ENCODE measurements at places on chromosomes 7 and 10.

- DNase-seq, result no peak
These were observed 183.6 kb downstream of the PFKFB3 start for GRCh38 chr10:6386346-6386745.

DNA sequence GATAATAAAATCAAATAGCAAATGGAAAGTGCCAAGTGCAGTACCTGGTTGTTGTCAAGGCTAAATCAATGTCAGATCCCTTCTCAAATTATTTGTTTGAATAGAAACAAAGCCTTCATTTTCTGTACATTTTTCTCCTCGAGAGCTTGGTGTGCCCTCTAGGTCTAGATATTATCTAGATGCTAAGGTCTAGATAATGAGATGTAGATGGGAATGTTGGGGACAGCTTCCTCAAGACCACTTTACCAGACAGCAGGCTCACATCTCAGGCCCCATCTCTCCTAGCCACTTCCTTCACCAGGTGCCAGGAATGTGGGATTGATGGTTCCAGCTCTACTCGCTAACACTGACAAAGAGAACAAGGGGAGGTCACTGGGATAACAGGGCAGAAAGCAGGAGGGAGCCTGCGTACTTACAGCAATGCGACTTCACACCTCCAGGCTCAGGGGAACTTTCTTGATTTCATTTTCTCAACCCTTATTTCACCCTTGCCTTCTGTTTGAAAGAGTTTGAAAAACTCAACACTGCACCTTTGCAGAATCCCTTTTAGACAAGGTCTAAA, 451.4 kb upstream of the VSTM2A start:
- DNase-seq, result no peak

GRCh38 chr7:117043108-117043825, 90.0 kb downstream of the ST7 start:
- DNase-seq, result no peak

DNA sequence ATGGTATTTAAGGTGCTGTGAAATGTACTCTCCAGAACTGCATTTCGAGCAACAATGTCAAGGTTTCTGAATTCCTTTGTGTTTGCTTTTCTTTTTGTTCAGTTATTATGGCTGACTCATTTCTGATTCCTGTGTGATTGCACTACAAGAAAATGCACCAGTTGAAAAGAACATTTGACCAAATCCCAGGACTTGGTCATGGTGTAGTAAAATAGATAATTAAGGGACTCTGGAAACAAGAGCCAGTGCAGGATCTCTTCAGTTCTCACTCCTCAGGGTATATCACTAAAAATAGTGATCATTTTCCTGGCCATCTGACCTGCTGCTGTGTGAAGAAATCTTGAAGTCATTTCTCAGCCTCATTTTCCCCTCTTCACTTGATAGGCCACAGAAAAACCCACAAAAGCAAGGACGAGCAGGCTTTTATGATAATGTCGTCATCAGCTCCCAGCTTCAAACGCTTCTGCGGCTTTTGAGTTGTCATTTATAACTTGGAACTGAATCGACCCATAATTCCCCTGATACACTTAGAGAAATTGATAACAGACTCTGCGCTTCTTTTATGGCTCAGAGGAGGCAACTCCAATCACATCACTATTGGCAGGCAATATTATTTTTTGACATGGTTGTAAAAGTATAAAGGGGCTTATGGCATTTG, 274.7 kb downstream of the HDAC9 start:
- DNase-seq, result no peak

- no peak for DNase-seq
These were observed 33.3 kb upstream of the AP5Z1 start for GRCh38 chr7:4742051-4742573.

- DNase-seq, result no peak
These were observed 39.9 kb upstream of the AGK start for GRCh38 chr7:141511316-141511675.

- no peak for DNase-seq
These were observed 92.1 kb downstream of the CABCOCO1 start for GRCh38 chr10:61754587-61755550.

DNA sequence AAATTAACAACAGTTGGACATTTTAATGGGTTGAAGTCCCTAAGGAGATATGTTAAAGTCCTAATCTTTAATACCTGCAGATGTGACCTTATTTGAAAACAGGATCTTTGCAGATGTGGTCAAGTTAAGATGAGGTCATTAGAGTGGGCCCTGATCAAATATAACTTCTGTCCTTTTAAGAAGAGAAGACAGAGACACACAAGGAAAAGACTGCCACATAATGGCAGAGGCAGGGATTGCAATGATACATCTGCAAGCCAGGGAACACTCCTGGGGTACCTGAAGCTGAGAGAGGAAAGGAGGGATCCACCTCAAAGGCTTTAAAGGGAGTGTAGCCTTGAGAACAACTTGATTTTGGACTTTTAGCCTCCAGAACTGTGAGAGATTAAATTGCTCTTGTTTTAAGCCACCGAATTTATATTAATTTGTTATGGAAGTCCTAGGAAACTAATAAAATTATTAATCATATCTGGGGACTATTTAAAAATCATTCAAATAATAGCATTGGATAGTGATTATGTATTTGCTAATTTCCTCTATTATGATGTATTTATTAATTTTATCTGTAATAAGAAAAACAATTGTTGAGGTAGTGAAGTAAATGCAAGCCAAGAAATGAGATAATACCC, 700.0 kb upstream of the PCDH15 start:
- no peak for DNase-seq

DNA sequence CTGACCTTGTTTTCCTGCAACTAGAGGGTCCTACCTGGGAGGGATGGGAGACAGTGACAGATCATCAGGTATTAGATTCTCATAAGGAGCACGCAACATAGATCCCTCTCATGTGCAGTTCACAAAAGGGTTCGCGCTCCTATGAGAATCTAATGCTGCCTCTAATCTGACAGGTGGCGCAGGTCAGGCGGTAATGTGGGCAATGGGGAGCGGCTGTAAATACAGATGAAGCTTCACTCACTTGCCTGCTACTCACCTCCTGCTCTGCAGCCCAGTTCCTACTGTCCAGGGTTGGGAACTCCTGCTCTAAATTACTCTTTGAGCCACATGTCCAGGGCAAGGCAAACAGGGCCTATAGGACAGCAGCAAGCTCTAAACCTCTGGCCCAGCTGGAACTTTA, 46.2 kb downstream of the GFRA1 start:
- DNase-seq, result no peak

- no peak for DNase-seq
These were observed 353 bp downstream of the EPHB6 start for GRCh38 chr7:142855114-142855743.

- DNase-seq, result no peak
These were observed 47.7 kb downstream of the RBM17 start for GRCh38 chr10:6136215-6137201.

- DNase-seq, result no peak
These were observed 31.0 kb upstream of the ARHGAP12 start for GRCh38 chr10:31959461-31960173.

DNA sequence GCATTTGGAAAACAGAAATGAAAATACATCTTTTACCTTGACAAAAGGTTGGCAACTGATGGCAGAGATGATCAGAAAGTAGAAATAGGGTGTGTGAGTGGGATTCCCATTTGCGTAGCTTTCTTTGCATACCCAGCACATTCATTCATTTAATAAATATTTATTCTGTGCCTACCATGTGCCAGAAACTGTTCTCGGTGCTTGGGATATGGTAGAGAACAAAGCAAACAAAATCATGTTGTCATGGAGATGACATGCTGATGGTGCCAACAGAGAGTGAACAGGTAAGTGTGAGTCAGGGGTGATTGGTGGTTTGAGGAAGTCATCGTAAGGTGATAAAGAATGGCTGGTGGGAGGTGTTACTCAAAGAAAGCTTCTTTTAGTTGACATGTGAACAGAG, 45.4 kb downstream of the CACNB2 start:
- DNase-seq, result no peak

- no peak for DNase-seq
These were observed 28.3 kb downstream of the DRGX start for GRCh38 chr10:49367600-49367999.

- no peak for DNase-seq
These were observed 43.3 kb downstream of the RTKN2 start for GRCh38 chr10:62225362-62225761.

- DNase-seq, result no peak
These were observed 22.1 kb downstream of the GNA12 start for GRCh38 chr7:2821842-2822507.

GRCh38 chr10:73810358-73810734, 1.1 kb downstream of the NDST2 start:
- no peak for DNase-seq

DNA sequence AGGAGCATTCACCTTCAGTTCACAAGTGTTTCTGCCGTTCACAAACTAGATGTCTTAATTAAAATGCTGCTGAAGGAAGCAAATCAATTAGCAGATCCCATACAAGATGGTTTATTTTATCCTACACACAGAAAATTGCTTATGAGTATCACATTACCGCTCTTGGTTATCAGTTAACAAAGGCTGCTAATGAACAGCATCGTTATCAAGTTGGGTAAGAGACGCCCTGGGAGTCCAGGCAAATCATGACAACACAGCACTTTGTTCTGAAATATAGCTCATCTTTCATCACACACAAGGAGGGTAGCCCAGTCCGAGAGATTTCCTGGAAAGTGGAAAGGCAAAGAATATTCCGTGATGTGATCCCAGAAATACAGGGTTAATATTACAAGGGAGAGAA, 20.8 kb upstream of the FAM170B start:
- DNase-seq, result no peak
